Stimulated activated CD8-positive, alpha-beta memory T cell treated with anti-CD3 and anti-CD28 coated beads, Interleukin-2, amount 100 ng/mL, for 1 hour (primary cell): ENCODE measurements at places on chromosomes 11 and 22.

DNA sequence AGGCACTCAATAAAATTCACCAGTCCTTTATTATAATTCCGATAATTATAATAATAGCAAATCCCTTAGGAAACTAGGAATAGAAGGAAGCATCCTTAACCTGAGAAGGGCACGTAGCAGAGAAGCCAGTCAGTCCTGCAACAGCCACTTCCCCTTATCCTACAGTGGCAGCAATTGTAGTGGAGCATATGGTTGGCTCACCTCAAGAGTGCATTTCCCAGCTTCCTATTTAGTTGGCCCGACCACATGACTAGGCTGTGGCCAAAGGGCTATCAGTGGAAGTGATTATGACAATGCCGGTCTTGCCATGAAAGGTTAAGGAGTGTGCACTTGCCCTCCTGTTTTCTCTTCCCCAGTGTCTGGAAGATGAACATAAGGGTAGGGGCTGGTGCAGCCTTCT, 27.0 kb downstream of the TESMIN start:
- no peak for DNase-seq

DNA sequence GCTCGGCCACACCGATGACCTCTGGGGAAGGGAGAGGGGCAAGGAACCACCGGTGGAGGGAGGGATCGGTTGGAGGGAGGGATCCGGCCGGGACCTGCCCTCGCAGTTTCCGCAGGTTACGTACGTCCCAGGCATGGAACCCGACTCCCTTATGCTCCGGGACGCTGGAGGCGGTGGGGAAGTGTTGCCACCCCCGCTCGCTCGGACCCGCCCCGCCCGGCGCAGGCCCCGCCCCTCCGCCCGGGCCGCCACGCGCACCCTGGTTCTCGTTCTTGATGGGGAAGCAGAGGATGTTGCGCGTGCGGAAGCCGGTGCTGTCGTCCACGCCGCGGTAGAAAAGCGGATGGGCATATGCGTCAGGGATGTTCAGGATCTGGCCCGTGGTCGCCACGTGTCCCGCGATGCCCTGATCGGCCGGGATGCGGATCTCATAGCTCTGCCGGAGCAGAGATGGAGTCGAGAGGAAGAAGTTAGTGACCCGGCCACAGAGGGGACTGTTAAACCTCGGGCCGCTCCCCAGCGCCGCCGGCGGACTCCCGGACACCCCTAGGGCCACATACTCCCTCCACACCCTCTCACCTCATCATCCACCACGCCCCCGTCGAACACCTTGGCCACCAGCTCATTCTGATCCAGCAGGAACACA, 89.8 kb downstream of the PDE2A start:
- peak; percentile 27 for DNase-seq

GRCh38 chr22:37026325-37026724, 6.8 kb downstream of the MPST start:
- no peak for DNase-seq

DNA sequence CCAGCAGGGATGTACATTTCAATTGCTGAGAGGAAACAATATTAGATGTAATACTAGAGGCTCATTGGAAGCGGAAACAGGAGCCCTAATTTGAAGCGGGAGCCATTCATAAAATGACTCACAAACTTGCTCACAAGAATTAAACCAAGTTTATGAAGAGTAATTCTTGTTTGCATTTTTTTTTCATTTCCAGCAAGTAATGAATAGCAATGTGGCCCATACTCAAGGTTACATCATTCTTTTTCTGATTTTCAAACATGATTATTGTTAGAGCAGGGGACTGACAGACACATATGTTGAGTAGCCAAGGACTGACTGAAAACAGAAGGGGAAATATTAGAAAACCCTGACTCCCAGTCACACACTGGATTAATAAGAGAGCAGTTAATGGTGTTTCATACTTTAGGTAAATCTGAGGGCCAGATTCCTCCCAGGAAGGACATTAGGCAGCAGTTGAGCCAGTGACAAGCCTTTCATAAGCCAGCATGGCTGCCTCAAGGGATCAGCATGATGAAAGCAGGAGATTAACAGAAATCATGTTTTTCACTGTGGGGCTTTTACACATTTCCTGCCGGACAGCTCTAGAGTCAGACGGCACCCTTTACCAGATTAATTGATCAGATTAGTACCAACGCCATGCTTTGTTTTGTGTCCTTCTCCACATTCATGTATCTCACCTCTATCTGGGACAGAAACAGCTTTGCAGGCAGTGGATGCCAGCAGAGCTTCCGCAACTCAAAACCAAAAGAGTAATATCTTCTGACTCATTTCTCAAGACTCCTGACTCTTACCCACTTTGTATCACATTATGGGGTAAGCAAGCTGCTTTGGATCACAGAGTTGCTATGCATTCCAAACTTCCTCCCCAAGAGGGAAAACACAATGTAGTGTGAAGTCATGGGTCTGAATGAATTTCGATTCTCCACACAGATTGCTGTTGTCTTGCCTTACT, 831.6 kb downstream of the KCNA4 start:
- no peak for DNase-seq

- no peak for DNase-seq
These were observed 54.0 kb downstream of the C11orf58 start for GRCh38 chr11:16792426-16792825.

DNA sequence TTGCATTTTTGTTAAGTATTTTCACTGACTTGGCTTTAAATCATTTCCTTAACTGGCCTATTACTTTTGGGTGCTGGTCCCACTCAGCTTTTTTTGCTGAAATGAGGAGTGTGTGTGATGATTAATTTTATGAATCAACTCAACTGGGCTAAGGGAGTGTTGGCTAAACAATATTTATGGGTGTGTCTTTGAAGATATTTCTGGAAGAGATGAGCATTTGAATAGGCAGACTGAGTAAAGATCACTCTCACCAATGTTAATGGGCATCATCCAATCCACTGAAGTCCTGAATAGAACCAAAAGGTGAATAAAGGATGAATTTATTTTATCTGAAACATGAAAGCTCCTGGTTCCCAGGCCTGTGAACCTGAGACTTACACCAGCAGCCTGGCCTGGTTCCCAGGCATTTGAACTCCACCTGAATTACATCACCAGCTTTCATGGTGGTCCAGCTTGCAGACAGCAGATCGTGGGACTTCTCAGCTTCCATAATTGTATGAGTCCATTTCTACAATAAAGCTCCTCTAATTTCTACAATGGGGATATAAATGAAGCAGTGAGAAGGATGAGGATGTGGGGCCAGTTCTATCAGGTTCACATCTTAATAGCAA, 241.3 kb upstream of the ZC3H12C start:
- no peak for DNase-seq
